ENCODE measurements at places on chromosomes 16 and 17.

DNA sequence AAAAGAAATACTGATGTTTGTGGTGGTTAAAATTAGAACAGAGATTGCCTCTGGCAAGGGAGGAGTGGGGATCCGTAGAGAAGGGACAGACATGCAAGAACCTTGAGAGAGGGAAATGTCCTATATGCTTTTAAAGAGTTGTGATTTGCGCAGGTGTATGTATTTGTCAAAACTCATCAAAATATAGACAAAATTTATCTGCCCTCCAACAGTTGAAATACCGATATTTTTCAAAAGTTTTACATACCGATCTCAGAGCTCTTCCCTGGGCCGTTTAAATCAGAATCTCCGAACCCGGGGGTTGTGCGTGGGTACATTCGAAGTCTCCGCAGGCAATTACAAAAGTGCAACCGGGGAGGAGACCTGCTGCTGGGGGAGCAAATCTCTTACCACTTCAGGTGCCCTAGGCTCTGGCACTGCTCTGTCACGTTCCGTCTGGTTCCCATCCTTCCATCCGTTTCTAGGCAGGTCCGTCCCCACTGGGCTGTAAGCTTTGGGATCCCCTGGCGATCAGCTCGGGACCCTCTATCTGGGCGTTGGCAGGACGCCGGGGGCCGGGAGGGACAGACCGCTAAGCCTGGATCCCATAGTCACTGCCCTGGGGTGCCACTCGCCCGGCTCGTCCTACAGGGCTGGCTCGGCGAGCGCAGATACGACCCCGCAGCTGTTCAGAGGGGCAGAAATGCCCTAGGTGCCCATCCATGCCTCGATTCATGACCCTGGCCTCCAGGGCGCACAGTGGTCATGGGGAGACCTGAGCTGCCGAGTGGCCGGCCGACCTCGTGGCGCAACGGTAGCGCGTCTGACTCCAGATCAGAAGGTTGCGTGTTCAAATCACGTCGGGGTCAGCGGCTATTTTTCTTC is 4.2 kb downstream of the BORCS6 start:
- peak; percentile 82 for DNase-seq

GRCh38 chr16:779561-779960 is 8.6 kb downstream of the RPUSD1 start:
- DNase-seq: no peak

GRCh38 chr16:85048921-85049562 is 21.4 kb downstream of the KIAA0513 start:
- no peak for DNase-seq

- no peak for DNase-seq
These were observed 25.5 kb upstream of the BEAN1 start for GRCh38 chr16:66401610-66402009.

DNA sequence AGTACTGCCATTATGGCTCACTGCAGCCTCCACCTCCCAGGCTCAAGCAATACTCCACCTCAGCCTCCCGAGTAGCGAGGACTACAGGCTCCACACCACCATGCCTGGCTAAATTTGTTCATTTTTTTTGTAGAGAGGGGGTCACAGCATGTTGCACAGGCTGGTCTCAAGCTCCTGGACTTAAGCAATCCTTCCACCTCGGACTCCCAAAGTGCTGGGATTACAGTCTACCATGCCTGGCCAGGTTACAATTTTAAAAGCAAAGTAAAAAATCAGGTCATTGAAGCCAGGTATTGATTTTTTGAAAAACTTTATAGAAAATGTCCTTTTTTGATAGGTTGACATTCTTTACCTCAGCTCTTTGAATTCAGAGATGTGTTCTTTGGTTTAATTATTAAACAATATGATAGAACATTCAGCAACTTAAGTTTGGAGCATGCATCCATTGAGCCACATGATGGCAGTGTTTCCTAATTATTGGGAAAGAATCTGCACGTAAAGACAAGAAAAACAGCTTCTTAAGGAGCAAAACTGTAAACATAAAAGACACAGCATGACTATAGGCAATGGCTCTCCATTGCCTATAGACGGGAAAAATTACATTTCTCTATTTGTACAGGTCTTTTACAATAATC is 1.7 kb upstream of the SLC16A11 start:
- DNase-seq: peak; percentile 84

DNA sequence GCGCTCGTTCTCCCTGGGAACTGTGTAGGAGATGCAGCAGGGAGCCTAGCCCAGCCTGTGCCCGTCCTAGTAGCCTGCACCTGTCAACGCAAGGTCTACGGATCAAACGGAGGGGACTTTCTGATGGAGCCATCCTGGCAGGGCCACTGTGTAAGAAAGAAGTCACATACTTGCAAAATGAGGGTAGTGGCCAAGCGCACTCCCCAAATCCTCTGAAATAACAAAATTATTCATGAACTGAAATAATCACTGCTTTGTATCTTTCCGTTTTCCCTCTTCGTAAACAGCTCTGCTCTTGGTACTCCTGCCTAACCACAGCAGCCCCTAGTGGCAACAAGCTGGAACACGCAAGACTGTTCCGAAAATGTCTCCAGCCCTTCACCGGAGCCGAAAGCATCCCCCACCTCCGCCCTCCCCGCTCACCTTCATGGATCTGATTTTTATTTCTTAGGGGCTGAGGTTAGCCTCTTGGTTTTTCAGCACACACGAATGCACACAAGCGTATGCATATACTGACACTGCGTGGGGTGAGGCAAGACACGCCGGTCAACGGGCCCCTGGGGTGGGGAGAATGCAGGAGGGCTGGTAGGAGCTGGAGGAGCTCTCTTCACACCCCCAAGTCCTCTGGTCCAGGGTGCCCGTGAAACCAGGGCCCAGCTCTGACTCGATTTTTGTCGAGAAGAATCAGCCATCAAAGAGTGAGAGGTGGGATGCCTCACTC is 100.8 kb downstream of the ABCC12 start:
- DNase-seq: peak; percentile 63

DNA sequence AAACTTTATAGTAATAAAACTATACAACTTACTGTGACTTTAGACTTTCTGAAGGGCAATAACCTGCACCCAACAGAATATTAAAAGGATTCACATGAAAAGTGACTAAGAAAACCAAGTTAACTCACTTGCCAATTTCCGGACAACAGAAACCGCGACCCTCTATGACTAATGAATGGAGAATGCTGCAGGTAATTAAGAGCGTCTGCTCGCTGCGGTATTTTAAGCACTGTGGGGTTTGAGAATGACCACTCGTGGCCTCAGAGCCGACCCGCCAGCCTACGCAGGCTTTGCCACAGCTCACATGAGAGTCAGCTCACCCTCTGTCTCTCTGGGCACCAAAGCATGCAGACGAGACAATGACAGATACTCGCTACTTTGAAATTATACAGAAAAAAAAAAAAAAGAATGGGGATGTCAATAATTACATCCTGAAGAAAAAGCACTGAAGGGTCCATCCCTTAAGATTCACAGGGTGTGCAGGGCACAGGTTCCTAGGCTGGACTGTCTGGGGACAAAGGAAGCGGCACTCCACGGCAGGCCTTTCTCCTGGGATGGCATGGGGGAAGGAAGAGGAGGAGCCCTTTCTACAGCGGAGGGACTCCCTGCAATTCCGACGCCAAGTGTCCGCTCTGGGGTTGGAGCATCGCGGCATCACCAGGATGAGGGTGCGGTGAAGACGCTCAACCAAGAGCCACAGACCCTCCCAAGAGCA is 35.0 kb downstream of the ZCCHC14 start:
- peak; percentile 100 for DNase-seq

- peak; percentile 71 for DNase-seq
These were observed 22.9 kb upstream of the C16orf87 start for GRCh38 chr16:46853713-46854443.

DNA sequence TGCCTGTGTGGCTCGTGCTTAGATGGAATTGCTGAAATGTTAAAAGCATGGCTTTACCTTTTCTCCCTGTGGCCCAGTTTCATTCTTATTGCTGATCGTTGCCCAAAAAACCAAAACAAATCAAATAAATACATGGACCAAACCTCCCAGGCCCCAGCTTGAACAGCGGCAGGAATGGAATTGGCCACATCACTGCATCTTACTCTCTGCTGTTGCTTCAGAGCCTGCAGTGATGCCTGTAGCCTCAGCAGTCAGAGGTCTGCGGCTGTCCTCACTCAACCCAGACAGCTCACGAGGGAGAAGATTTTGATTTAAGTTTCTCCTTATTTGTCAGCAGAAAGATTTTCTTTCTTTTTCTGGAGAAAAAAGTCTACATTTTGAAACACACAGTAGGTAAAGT is 91.5 kb downstream of the NPIPB11 start:
- DNase-seq: no peak

DNA sequence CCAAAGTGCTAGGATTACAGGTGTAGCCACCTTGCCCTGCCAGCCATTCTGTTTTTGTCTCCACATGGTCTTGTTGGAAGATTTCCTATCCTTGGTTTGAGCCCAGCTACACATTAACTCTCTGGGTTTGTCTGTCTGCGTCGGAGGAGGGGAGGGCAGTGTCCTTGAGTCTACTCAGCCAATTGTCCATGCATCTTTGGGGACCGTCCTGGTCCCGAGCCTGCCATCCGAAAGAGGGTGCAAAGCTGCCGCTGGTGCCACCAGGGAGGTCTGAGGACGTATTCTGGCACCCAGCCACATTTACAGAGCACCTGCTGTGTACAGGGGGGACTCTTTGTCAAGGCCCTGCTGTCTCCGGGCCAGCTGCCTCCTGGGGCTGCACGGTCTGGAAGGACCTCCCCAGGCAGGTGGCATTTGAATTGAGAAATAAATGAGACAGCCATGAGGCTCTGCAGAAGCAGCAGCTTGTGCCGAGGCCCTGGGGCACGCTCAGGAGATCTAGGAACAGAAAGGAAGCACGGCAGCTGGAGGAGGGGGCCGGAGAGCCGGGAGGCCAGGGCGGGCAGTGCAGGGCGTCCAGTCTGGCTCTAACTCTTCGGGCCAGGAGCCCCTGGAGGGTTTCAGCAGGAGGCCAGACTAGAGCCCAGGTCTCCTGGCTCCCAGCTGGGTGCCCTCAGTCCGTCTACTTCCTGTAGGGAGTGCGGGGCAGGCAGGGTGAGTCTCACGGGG is 1.5 kb downstream of the CYBA start:
- no peak for DNase-seq

DNA sequence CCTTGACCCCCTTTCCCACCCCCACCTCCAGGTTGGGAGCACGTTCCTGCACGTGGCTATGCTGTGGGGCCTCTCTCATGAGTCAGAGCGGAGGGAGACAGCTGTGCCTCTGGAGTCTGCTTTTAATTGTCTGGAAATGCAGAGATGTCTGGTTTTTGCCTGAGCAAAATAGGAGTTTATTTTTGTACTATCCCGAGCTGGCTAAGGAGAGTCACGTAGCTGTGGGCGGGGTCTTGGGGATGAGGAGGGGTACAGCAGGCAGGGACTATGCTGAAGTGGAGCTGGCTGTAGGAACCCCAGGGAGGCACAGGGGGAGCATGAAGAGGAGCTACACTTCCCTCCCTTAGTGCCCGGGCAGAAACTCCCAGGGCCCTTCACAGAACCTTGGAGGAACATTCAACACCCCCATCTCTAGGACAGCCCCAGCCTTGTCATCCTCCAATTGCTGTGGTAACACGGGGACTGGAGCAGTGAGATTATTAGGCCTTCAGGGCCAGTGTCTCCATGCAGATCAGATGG is 44.7 kb upstream of the LGALS9 start:
- peak; percentile 33 for DNase-seq

GRCh38 chr17:63751806-63752205 is 10.2 kb upstream of the STRADA start:
- DNase-seq: no peak

GRCh38 chr16:30761427-30761927 is 385 bp downstream of the CFAP119 start:
- DNase-seq: peak; percentile 62

- DNase-seq: no peak
These were observed 466.0 kb downstream of the KCNJ18 start for GRCh38 chr17:22158364-22158763.

DNA sequence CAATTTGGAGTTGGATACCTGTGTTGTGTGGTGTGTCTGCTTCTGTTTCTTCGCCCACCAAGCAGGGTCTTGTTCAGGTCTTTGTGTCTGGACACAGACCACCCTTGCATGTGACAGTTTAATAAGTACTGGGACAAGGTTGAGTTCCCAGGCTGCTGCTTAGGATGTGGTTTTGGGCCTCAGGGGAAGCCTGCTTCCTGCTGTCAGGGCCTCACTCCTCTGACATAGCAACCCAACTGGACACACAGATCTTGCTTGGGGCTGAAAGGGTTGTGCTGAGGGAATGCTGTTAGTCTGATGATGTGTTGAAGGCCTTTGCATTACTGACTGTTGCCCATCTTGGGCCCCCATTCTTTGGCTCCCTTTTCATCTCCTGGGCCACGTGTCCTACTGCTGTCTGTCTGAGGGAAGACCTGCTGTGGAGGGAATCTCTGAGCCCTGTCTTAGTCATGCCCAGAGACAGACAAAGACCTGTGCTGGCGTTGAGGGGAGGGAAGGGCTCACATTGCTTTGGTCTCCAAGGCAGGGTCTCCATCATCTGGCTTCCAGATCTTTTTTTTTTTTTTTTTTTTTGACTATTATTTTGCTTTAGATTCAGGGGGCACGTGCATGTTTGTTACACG is 4.7 kb upstream of the TGFB1I1 start:
- no peak for DNase-seq

DNA sequence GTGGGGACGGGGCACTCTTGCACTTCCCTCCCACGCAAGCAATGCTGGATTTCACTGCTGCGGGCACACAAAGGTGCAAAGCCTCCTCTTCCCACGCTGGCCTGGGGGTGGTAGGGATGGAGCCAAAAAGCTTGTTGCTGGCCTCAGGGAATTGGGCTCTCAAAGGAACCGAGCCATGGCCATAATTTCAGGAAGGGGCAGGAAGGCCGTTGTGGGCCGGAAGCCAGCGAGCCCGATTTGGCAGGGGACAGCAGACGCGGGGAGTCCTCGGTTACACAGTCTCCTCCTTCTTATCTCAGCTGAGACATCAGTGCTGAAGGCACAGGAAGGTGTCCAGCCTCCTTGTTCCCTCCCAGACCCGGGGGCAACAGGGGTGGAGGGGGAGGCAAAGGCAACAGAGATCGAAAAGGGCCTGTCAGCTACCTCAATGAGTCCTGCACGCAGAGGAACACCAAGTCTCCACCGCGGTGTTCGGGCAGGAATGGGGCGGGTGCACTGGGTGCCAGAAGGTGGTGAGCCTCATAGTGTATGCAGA is 59.5 kb downstream of the SLFN11 start:
- no peak for DNase-seq

GRCh38 chr16:10983159-10983558 is 38.8 kb downstream of the CLEC16A start:
- no peak for DNase-seq

GRCh38 chr16:68244481-68244902 is 681 bp upstream of the PLA2G15 start:
- DNase-seq: no peak

GRCh38 chr16:2966808-2967191 is 2.3 kb upstream of the PAQR4 start:
- no peak for DNase-seq

GRCh38 chr17:903691-904481 is 75.7 kb downstream of the NXN start:
- peak; percentile 49 for DNase-seq

Data from kidney tubule cell (primary cell).